Left ventricle myocardium inferior (tissue), 1 donor: ENCODE measurements at places on chromosomes 6 and 20.

DNA sequence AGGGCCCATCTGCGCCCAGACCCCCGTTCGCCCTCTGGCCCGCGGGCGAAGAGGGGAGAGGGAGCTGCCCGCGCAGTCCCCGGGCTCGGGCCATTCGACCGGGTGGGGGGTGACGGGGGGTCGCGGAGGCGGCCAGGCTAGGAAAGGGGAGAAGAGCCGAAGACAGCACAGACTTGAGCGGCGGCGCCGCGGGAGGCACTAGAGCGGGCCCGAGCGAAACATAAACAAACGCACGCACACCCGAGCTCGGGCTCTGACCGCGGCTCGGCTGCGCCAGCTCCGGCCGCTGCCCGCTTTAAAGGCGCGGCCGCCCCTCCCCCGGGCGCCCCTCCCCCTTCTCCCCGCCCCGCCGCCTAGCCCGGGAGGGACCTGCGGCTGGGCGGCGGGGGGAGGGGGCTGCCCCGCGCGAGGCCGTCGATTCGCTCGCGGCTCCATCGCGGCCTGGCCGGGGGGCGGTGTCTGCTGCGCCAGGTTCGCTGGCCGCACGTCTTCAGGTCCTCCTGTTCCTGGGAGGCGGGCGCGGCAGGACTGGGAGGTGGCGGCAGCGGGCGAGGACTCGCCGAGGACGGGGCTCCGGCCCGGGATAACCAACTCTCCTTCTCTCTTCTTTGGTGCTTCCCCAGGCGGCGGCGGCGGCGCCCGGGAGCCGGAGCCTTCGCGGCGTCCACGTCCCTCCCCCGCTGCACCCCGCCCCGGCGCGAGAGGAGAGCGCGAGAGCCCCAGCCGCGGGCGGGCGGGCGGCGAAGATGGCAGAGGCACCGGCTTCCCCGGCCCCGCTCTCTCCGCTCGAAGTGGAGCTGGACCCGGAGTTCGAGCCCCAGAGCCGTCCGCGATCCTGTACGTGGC is at the start of gene FOXO3:
FOXO3 (plus strand) TSS at position 455 of the 846 bp plus-strand sequence; CDS start at position 747, 292 bp downstream.
- DNase-seq = peak; percentile 93
- H3K4me1 ChIP-seq = peaks cover 77% of the 10 kb centered on the region
- no peaks in the 10 kb centered on the region for H3K36me3 ChIP-seq
- H3K27me3 ChIP-seq = no peaks in the 10 kb centered on the region
- H3K4me3 ChIP-seq = peak within 1 kb of the TSS; percentile 88

DNA sequence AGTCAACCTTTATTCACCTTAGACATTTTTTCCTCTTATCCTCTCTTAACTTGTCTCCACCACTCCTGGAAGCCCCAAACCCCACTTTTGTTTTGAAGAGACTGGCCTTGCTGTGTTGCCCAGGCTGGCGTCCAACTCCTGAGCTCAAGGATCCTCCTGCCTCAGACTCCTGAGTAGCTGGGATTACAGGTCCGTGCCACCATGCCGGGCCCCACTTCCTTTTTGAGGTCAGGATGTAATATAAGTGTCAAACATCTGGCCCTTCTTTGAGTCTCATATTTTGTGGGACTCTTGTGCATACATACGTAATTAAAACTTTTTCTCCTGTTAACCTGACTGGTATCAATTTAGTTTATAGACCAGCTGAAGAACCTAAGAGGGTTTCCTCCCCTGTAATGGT is 1.4 kb upstream of the CDK19 start:
- no peaks in the 10 kb centered on the region for H3K27me3 ChIP-seq
- peak overlapping the region; percentile 94 for H3K27ac ChIP-seq
- no peaks in the 10 kb centered on the region for H3K36me3 ChIP-seq
- no peak for DNase-seq
- peaks cover 34% of the 10 kb centered on the region for H3K4me1 ChIP-seq

DNA sequence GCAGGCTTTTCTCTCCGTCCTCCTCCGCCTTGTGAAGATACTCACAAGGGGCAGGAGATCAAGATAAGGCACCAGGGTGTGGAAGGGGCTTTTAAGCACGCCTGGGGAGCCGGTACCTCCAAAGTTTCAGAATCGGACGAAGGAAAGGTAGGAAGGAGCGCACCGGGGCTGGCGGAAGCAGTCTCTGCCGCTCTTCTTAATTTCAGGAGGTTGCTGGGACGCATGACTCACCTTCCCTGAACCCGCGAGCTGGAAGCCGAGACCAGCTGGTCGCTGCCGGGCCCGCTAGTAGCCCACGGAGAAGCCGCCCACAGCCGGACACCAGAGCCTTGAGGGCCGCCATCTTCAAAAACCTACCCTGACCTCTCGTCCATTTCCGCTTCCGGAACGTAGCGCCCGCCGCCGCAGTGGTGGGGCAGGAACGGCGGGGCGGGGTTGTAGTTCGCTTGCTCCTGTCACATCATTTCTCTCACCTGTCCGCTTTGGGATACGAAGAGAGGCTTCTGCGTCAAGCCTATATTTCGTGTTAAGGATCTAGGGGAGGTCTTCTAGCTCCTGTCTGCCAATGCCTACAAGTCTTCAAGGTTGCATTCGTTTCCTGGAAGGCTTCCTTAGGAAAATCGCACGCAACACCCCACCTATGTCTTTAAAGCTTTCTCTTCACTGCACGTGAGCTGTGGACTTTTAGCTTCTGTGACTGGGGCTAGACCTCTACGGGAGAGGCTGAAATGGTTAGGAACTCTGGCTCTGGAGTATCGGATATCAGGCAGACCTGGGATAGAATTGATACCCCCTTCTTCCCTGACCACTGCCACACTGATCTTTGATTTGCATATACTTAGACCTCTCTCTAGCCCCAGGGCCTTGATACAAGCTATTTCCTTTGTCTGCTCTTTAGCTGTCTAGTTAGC is at the start of gene MRPS18A:
MRPS18A (minus strand) TSS at position 355 of the 911 bp plus-strand sequence; CDS start at position 343, 12 bp downstream.
- no peaks in the 10 kb centered on the region for H3K36me3 ChIP-seq
- peak; percentile 85 for DNase-seq
- peak within 1 kb of the TSS; percentile 76 for H3K4me3 ChIP-seq
- H3K27ac ChIP-seq = peak within 1 kb of the TSS; percentile 86

GRCh38 chr6:39923394-39923793 is 10.9 kb downstream of the MOCS1 start:
- peaks cover 57% of the 10 kb centered on the region for H3K4me1 ChIP-seq
- H3K36me3 ChIP-seq = peaks cover 77% of the 10 kb centered on the region
- no peaks in the 10 kb centered on the region for H3K27me3 ChIP-seq
- no peak overlapping the region for H3K4me3 ChIP-seq
- H3K27ac ChIP-seq = peak overlapping the region; percentile 61
- peak; percentile 73 for DNase-seq

DNA sequence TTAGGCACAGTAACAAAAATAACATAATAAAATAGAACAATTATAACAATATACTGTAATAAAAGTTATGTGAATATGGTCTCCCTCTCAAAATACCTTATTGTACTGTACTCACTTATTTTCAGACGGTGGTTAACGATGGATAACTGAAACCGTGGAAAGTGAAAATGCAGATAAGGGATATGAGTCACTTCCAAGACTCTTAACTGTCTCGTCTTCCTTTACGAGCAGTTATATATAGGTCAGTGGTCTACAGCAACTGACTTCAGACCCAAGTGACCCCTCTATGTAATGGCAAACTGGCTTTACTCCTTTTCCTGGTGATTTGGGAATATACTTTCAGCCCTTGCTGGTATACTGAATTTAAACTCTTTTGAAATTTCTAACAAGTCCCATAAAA is 261.4 kb downstream of the SLC35F1 start:
- no peak for DNase-seq
- H3K36me3 ChIP-seq = no peaks in the 10 kb centered on the region
- no peaks in the 10 kb centered on the region for H3K27me3 ChIP-seq
- H3K4me1 ChIP-seq = peaks cover 12% of the 10 kb centered on the region
- H3K4me3 ChIP-seq = no peak overlapping the region

DNA sequence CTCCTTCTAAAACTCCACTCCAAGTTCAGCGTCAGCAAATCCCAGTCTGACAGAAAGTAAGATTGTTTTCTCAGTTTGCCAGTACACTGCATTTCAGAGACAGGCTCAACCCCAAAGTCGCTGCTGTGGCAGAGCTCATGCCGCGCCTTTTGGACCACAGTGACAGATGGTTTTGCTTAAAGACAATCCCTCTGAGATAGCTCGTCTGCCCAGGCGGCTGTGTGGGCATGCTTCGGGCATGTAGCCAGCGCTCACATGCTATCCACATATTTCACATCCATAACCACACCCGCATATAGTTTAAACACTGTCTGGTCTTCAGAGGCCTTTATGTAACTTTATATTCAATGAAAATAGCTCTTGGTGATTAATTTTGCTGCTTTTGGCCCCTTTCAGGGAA is 14.7 kb upstream of the PXDC1 start:
- H3K27me3 ChIP-seq = no peaks in the 10 kb centered on the region
- H3K36me3 ChIP-seq = no peaks in the 10 kb centered on the region
- H3K4me1 ChIP-seq = peaks cover 4% of the 10 kb centered on the region
- H3K27ac ChIP-seq = no peak overlapping the region

- peak overlapping the region; percentile 69 for H3K27ac ChIP-seq
- DNase-seq = no peak
- H3K4me1 ChIP-seq = peaks cover 86% of the 10 kb centered on the region
- no peaks in the 10 kb centered on the region for H3K27me3 ChIP-seq
- peak overlapping the region; percentile 5 for H3K4me3 ChIP-seq
Observed at GRCh38 chr6:138972226-138972665, 15.8 kb downstream of the REPS1 start.
